Fibroblast of the aortic adventitia (primary cell): ENCODE measurements at places on chromosomes 12 and 14. TPM values are rescaled to one million over a fixed set of nuclear protein-coding genes. Genes with fewer than 3 reads are reported as not detected.

- DNase-seq = no peak
These were observed 44.5 kb downstream of the LRRC9 start for GRCh38 chr14:59964251-59965007.

PZP gene
- not detected in 2 replicates for total RNA-seq

GUCY2C gene
- not detected in 2 replicates for total RNA-seq

LGR5 gene
- 7.8 TPM in 1 of 2 replicates, not detected in the other for total RNA-seq

DNA sequence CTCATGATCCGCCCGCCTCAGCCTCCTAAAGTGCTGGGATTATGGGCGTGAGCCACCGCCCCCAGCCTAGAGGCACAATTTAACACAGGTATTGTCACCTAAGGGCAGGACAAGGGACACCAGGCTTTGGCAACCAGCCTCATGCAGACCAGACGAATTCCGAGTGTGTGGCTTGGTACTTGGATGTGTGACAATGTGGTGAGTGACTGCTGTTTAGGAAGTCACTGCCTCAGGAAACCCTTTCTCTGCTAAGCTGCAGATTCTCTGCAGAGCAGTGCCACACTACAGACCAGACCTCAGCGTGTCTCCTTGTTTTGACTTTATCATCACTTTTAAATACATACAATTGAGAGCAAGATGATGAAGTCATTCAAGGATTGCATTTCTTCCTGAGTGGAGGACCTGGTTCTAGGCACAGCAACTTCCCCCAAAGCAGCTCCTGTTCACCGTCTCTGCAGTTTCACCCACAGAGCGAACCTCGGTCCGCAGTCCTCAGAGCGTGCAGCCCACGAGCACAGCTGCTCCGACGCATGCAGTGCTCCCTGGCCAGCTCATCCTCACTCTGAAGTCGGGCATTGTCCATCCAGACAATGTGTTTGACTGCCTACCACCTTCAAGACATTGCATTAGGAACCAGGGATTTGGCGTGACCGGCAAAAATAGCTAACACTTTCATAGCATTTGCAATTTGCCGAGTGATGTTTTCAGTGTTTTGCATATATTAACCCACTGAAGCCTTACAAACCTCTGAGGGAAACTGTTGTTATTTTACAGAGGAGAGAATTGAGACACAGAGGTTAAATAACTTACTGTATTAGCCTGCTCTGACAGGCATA is 235.2 kb downstream of the CHST11 start:
- no peak for DNase-seq

- no peak for DNase-seq
These were observed 30.2 kb downstream of the KCTD10 start for GRCh38 chr12:109446869-109447268.

ANKS1B gene
- total RNA-seq = 1.5 and 47.0 TPM in 2 replicates

DNA sequence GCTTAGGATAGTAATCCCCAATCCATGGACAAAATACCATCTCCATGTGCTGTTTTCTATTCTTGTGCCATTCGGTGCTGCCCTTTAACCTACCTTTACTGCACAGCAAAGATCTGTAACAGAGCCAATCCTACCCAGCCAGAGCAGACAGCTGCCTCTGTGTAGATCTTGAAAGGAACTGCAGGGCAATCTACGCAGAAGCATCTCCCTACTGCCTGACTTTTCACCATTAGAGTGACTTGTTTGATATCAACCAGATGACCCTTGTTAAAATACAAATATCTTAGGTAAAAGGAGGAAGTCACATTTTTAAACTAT is 33.9 kb upstream of the PPM1A start:
- no peak for DNase-seq

DNA sequence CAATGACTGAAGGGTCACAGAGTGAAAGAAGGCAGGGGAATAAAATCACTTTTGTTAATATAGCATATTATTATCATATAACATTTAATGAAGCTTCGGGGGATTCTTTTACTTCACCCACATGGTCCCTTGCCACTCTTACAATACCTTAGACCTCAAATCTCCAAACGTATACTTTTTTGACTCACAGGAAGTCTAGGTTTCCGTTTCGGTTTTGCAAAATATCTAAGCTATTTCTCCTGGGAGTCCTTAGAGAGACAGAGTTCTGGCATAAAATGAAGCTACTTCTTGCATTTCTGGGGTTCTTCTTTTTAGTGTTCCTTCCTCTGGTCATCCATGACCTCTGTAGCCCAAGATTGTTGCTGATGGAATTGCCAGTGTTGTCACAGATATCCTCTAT is 590.5 kb upstream of the ATP2B1 start:
- DNase-seq = no peak
